Activated CD4-positive, alpha-beta T cell treated with anti-CD3 and anti-CD28 coated beads, Interleukin-10, Interleukin-2, amounts not matched to agents 100 ng/mL and 50 ng/mL, durations not matched to agents 16 hours and 8 hours (primary cell): ENCODE measurements at places on chromosomes 1 and 21.
A peak's percentile ranks its signal among the peaks of the same experiment; 100 is the strongest.

DNA sequence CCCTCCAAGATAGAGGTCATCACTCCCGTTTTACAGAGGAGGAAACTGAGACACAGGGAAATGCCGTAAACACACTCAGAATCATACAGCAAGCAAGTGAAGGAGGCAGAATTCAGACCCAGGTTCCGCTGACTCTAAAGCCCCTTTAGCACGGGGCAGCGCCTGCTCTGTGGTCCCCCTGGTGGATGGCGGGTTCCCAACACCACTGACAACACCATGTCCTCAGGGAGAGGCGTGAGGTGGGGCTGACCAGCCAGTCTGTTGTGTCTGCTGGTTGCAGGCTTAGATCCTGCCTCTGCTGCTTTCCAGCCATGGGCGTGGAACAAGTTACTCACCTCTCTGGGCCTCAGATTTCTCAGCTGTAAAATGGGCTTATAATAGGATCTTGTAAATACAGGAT lies 617.3 kb downstream of the MATN1 start:
- peak; percentile 3 for DNase-seq

DNA sequence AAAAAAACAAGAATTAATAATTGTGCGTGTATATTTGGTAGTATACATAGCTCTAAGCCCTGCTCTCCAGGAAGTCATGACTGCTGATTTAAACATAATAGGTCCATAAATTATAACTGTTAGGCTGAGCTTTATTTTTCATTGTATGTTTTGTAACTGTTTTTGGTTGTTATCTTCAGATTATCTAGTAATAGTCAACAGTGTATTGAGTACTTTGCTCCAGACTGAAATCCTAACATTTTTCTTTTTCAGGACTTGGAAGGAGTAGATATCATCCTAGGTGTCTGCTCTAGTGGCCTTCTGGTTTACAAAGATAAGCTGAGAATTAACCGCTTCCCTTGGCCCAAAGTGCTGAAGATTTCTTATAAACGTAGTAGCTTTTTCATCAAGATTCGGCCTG lies 90.9 kb downstream of the TMEM200B start:
- DNase-seq = no peak

- DNase-seq = peak; percentile 18
These were observed 8.9 kb downstream of the MKNK1 start for GRCh38 chr1:46595127-46595526.

DNA sequence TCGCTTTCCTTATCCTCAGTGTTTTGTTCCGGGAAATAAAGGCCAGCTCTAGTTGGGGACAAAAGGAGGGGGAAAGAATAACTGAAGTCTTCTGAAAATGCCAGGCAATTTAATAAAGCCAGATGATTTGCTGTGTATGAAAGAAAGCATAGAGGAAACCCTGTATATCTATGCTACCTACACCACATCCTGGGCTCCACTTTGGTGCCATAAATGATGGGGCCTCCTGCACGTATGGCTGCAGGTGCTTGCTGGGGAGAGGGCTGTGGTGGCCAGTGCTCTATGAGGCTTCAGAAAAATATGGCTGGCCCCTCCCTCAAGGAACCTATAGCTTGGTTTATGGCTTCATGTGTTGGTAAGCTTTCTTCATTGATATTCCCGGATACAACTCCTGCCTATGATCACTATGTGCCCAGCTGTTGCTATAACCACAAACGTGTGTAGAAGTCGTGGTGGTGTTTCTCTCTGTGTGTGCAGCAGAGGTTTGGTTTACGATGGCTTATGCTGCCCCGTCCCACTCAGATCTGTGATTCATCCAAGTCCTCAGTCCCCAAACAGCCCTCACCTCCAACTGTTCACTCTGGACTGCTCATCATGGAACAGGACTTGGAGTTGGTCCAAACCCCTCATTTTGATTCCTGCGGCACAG lies 59.5 kb downstream of the BACE2 start:
- no peak for DNase-seq

GRCh38 chr1:178335426-178335825 lies 161.3 kb downstream of the CLEC20A start:
- DNase-seq = no peak

DNA sequence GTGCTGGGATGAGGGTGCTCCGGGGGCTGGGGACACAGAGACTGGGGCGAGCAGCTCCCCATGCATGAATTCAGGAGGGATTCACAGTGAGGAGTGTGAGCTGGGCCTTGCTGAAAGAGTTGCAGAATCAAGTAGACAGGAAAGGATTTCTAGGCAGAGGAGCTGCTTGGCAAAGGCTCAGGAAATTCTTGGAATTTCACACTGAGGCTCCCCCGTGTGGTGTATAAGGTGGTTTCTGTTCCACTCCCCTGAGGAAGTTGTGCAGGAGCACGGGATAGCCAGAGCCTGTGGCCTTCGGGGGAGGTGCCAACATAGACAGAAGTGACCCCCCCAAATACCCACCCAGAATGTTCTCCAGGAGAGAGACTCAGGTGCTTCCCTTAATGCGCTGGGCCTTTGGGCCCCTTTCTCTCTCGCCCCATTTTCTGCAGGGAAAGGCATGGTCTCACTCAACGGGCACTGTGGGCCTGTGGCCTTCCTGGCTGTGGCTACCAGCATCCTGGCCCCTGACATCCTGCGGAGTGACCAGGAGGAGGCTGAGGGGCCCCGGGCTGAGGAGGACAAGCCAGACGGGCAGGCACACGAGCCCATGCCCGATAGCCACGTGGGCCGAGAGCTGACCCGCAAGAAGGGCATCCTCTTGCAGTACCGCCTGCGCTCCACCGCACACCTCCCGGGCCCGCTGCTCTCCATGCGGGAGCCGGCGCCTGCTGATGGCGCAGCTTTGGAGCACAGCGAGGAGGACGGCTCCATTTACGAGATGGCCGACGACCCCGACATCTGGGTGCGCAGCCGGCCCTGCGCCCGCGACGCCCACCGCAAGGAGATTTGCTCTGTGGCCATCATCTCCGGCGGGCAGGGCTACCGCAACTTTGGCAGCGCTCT lies 58.5 kb upstream of the ACTL8 start:
- DNase-seq = no peak

DNA sequence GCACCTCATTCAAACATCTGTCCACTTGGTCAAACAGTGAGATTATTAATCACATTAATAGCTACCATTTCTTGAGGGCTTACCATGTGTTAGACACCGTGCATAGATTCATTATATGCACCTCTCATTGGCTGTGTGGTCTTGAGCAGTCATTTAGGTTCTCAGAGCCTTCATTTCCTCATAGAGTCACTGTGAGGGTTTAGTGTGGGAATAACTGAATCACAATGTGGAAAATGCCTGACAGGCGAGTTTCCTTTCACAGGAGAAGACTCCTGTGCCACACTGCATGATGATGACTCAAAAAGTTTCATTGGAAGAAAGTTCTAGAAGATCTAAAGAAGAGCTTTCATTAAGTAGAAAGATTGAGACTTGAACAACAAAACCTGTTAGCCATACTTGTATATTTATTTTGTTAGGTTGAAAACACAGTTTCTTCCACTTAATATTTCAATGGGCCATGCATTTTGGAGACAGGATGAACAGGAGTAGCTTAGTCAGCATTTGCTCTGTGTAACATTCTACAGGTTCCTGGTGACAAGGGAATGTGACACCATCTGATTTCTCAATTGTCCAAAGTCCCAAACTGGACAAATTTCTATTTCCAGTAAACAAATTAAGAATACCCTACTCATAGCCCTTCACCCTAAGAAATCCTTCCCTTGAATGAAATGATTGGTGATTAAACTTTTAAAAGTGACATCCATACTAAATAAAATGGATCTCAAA lies 45.7 kb downstream of the FYB2 start:
- DNase-seq = no peak

GRCh38 chr1:61388566-61388965 lies 306.2 kb downstream of the NFIA start:
- peak; percentile 19 for DNase-seq

DNA sequence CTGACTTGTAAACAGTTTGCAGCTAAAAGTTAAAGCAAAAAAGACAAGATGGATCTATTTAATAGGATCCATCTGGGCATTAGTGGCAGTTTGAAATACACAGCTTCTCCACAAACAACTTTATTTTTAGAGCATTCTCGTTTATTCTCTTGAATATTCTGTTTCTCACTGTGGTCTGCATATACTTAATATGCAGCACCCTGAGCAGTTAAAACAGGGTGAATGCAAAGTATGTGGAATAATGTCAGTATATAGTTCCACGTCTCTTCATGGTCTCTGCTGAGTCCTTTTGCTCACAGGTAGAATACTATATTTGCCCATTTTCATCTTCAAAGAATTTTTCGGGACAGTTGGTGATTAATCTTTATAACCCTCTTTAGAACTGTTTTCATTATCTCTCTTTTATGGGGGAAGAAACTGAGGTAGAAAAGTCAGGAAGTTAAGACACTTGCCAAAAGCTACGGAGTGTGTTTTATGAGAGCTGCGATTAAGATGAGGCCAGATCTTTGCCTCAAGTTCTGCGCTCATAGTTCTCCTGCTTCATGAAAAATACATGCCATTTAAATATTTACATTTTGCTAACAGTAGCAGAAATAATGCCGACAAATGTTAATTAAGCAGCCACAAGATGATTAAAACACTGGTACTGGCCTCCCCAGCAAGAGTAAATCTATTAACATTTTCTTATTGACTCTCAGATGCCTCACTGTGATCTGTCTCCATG lies 115.6 kb downstream of the PTBP2 start:
- DNase-seq = no peak

GRCh38 chr1:1355416-1355815 lies 2.9 kb downstream of the MXRA8 start:
- DNase-seq = no peak
